ENCODE measurements at places on chromosomes 16 and 17. TPM values are rescaled to one million over a fixed set of nuclear protein-coding genes. Genes with fewer than 3 reads are reported as not detected.
A peak's percentile ranks its signal among the peaks of the same experiment; 100 is the strongest.

GRCh38 chr17:42422958-42423712, at the start of gene CAVIN1:
CAVIN1 (minus strand) TSS chr17:42423256; CDS start chr17:42423097, 159 bp downstream.
- H3K27me3 ChIP-seq, result peaks cover 12% of the 10 kb centered on the region
- no peaks in the 10 kb centered on the region for H3K36me3 ChIP-seq
- no peak within 1 kb of the TSS for H3K4me3 ChIP-seq
- no peak within 1 kb of the TSS for H3K27ac ChIP-seq

- peak overlapping the region; percentile 88 for H3K27ac ChIP-seq
- peaks cover 28% of the 10 kb centered on the region for H3K36me3 ChIP-seq
- no peaks in the 10 kb centered on the region for H3K27me3 ChIP-seq
These were observed 1.8 kb downstream of the NLRP1 start for GRCh38 chr17:5582209-5583185.

GRCh38 chr17:11922638-11923037, 74.6 kb downstream of the ZNF18 start:
- H3K27ac ChIP-seq, result no peak overlapping the region
- no peaks in the 10 kb centered on the region for H3K4me1 ChIP-seq
- no peaks in the 10 kb centered on the region for H3K36me3 ChIP-seq
- H3K4me3 ChIP-seq, result no peak overlapping the region

DNA sequence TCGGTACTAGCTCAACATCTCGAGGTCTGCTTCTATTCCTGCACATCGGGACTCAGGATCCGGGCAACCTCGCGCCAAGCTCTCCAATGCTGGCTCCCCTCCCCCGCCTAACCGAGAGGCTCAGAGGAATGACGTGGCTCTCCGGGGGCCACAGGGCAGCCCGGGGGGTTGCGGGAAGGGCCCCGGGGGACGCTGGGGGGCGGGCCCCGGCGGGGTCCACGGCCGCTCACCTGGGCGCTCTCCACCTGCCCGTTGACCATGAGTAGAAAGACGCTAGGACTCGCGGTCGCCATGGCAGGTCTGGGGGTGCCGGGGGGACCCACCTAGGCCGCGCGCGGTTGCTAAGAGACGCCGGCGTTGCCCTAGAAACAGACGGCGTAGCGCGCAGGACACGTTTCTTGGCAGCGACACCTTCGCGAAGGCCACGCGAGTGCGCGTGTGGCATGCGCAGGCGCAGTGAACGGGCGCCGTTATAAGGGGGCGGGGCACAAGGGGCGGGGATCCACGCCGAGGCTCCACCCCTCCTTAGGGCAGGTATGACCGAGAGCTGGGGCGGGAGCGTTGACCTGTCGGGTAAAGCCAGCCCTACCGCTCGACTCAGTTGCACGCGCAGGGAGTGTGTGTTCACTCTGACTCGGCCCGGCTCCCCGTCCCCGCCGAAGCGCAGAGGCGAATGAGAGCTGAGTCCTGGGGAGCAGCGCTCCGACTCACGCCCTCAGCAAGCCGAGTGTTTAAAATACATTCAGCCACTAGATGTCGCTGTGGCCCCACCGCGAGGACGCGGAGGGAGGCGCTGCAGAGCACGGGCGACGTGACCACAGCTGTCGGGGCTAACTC, at the start of gene B9D1:
B9D1 (minus strand) TSS at position 447 of the 837 bp plus-strand sequence; CDS start at position 293, 154 bp downstream.
- no peaks in the 10 kb centered on the region for H3K36me3 ChIP-seq
- H3K4me3 ChIP-seq, result peak within 1 kb of the TSS; percentile 88
- H3K27me3 ChIP-seq, result no peaks in the 10 kb centered on the region

DNA sequence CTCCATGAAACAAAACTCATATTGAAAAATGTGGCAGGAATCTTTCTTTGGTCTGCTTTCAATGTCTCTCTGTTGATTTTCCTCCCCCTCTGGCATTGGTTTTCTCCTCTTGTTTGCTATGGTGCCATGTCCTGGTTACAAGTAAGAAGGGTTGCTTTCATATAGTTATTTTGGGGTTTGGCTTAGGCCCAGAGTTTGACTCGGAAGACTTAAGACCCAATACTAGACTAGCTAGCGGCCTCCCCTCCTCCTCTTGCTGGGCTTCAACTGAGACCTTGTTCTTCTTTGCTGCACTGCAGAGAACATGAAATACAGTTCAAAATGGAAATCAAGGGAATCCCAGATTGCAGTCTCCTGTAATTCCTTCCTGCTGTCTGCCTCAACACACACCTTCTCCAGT, 30.0 kb upstream of the CLEC18A start:
- peaks cover 27% of the 10 kb centered on the region for H3K36me3 ChIP-seq
- H3K4me1 ChIP-seq, result no peaks in the 10 kb centered on the region
- no peak for DNase-seq
- H3K4me3 ChIP-seq, result no peak overlapping the region

GRCh38 chr17:74446551-74447500, 14.9 kb downstream of the GPRC5C start:
- no peak overlapping the region for H3K27ac ChIP-seq
- no peaks in the 10 kb centered on the region for H3K36me3 ChIP-seq
- H3K27me3 ChIP-seq, result no peaks in the 10 kb centered on the region
- no peak for DNase-seq
- H3K4me3 ChIP-seq, result no peak overlapping the region

DNA sequence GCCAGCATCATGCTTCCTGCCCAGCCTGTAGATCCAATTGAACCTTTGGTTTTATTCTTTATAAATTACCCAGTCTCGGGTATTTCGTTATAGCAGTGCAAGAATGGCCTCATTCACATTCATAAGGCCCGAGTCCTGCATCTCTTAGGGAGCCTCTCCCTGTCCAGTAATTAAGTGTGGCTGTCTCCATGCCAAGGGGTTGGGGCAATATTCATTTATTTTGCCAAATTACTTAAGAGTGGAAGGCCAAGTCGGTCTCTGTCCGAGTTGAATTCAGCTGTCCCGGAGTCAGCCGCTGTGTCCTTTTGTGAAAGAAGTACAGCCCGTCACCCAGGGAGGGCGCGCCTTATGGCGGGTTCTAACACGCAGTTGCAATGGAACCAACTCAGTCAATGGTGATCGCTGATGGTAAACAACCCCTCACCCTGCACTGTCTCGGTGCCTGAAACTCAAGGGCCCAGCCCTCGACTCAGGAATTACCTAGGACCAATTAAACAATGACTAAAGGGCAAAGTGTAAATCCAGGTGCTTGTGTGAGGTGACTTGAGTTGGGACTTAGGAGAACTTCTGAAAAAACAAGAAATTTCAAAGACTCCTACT, 22.2 kb downstream of the KIAA0513 start:
- H3K27ac ChIP-seq, result no peak overlapping the region
- H3K4me3 ChIP-seq, result no peak overlapping the region
- no peaks in the 10 kb centered on the region for H3K36me3 ChIP-seq
- peaks cover 12% of the 10 kb centered on the region for H3K4me1 ChIP-seq
- no peak for DNase-seq

GRCh38 chr16:35711435-35711834, 2252.0 kb downstream of the TP53TG3F start:
- H3K36me3 ChIP-seq, result no peaks in the 10 kb centered on the region
- no peak overlapping the region for H3K4me3 ChIP-seq
- DNase-seq, result no peak
- H3K27me3 ChIP-seq, result no peaks in the 10 kb centered on the region
- no peaks in the 10 kb centered on the region for H3K4me1 ChIP-seq

DNA sequence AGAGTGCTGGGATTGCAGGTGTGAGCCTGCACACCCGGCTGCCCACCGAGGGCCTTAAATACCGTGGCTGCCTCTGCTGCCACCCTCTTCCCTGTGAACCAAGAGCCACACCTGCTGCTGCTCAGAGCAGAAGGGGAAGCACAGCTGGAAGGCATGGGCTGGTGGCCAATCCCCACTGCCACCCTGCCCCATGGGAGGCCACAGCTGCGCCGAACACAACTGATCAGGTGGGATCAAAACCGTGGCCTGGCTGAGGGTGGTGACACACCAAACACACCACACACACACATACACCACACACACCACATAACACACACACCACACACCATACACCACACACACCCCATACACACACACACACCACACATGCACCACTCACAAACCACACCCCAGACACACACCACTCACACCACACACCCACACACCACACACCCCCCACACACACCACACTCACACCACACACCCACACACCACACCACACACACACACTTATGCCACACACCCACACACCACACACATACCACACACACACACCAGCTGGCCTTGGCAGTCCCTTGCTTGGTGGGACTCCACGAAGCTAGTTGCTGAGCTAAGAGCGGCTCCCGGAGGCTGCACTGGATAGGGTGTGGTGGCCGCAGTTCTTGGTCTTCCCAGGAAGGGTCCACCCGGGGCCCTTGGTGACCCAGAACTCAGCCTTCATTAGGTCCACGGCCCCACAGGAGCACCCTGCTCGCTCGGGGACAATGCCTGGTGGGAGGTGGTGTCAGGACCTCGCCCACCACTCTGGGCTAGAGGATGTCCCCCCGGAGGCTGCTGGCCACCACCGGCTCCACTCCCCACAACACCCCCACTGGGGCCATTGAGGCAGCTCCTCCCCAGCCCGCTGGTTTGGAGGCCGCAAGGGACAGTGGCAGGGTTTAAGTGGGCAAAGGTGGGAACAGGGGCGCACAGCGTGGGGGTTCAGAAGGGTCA, 14.9 kb downstream of the CEP131 start:
- H3K4me1 ChIP-seq, result no peaks in the 10 kb centered on the region
- no peak overlapping the region for H3K27ac ChIP-seq
- no peak overlapping the region for H3K4me3 ChIP-seq
- DNase-seq, result no peak
- no peaks in the 10 kb centered on the region for H3K36me3 ChIP-seq

GRCh38 chr16:89689142-89689541, 2.7 kb downstream of the CDK10 start:
- no peak for DNase-seq
- H3K27ac ChIP-seq, result no peak overlapping the region
- H3K36me3 ChIP-seq, result peaks cover 20% of the 10 kb centered on the region
- peaks cover 14% of the 10 kb centered on the region for H3K4me1 ChIP-seq
- H3K27me3 ChIP-seq, result no peaks in the 10 kb centered on the region
- no peak overlapping the region for H3K4me3 ChIP-seq

- no peak overlapping the region for H3K27ac ChIP-seq
- no peaks in the 10 kb centered on the region for H3K4me1 ChIP-seq
- no peak overlapping the region for H3K4me3 ChIP-seq
These were observed 37.0 kb upstream of the DNAH9 start for GRCh38 chr17:11561281-11561680.

GRCh38 chr17:13346996-13347762, 254.6 kb downstream of the HS3ST3A1 start:
- H3K36me3 ChIP-seq, result no peaks in the 10 kb centered on the region
- H3K4me3 ChIP-seq, result no peak overlapping the region
- no peaks in the 10 kb centered on the region for H3K4me1 ChIP-seq
- H3K27me3 ChIP-seq, result no peaks in the 10 kb centered on the region

- H3K27me3 ChIP-seq, result no peaks in the 10 kb centered on the region
- peaks cover 57% of the 10 kb centered on the region for H3K4me1 ChIP-seq
- peak overlapping the region; percentile 89 for H3K4me3 ChIP-seq
- H3K27ac ChIP-seq, result peak overlapping the region; percentile 47
- H3K36me3 ChIP-seq, result no peaks in the 10 kb centered on the region
These were observed 8.2 kb downstream of the CORO6 start for GRCh38 chr17:29614349-29615047.

DNA sequence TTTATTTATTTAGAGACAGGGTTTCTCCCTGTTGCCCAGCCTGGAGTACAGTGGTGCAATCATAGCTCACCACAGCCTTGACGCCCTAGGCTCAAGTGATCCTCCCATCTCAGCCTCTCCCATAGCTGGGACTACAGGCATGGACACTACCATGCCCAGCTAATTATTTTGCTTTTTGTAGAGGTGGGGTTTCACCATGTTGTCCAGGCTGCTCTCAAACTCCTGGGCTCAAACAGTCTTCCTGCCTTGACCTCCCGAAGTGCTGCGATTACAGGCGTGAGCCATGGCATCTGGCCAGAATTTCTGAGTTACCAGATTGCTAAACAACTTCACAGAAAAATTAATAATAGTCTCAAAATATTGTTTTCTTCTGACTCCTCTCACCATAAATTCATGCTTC, 21.7 kb downstream of the MOSMO start:
- H3K27me3 ChIP-seq, result no peaks in the 10 kb centered on the region
- no peaks in the 10 kb centered on the region for H3K36me3 ChIP-seq
- no peak for DNase-seq
- no peak overlapping the region for H3K4me3 ChIP-seq
- H3K27ac ChIP-seq, result no peak overlapping the region

GRCh38 chr17:13599864-13600263, 1.9 kb downstream of the HS3ST3A1 start:
- H3K4me1 ChIP-seq, result peaks cover 11% of the 10 kb centered on the region
- H3K27ac ChIP-seq, result no peak overlapping the region
- no peaks in the 10 kb centered on the region for H3K36me3 ChIP-seq
- peaks cover 29% of the 10 kb centered on the region for H3K27me3 ChIP-seq

GRCh38 chr16:74847202-74847601, 72.6 kb upstream of the FA2H start:
- H3K36me3 ChIP-seq, result no peaks in the 10 kb centered on the region
- H3K27ac ChIP-seq, result no peak overlapping the region
- no peak for DNase-seq
- no peak overlapping the region for H3K4me3 ChIP-seq
- H3K27me3 ChIP-seq, result no peaks in the 10 kb centered on the region
- no peaks in the 10 kb centered on the region for H3K4me1 ChIP-seq

GRCh38 chr16:3112881-3113574, 642 bp downstream of the ZNF205 start:
- no peaks in the 10 kb centered on the region for H3K4me1 ChIP-seq
- no peak overlapping the region for H3K4me3 ChIP-seq

DNA sequence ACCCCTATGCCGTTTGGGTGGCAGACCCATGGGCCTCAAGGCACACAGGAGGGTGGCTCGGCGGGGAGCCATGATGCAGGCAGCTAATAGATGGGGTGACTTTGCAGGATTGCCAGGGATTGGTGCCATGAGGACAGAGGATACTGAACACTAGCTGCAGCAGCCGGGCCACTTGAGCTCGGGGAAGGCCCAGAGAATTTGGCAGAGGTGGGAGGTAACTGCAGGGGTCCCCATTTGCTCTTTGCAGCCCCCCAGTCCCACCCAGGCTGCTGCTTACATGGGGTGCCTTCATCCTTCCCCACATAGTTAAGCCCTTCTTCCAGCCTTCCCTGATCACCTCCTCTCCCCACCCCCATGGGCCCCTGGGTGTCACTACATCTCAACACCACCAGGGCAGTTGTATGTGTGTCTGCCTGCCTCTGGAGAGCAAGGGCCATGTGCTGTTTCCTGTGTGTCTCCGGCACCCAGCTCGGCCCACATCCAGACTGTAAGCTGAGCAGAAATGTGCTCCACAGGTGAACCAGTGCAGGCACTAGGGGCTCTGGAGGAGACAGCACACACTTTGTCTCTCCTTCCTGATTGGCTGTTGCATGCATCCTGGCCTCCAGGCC, 52.0 kb downstream of the SREBF1 start:
- H3K27me3 ChIP-seq, result no peaks in the 10 kb centered on the region
- H3K27ac ChIP-seq, result no peak overlapping the region
- no peak overlapping the region for H3K4me3 ChIP-seq
- peaks cover 18% of the 10 kb centered on the region for H3K4me1 ChIP-seq

- H3K36me3 ChIP-seq, result no peaks in the 10 kb centered on the region
- H3K4me3 ChIP-seq, result peak within 1 kb of the TSS; percentile 57
- peaks cover 45% of the 10 kb centered on the region for H3K4me1 ChIP-seq
- no peaks in the 10 kb centered on the region for H3K27me3 ChIP-seq
- peak within 1 kb of the TSS; percentile 43 for H3K27ac ChIP-seq
These were observed at the start of gene ADCY9 for GRCh38 chr16:4116325-4117249. ADCY9 (minus strand) TSS chr16:4116442; CDS start chr16:4115442, 1,000 bp downstream.

Gene CCL23
- not detected for polyA plus RNA-seq

Gene KRTAP4-1
- not detected for polyA plus RNA-seq

Gene SHPK
- polyA plus RNA-seq, result 6.0 TPM

Gene MEOX1
- polyA plus RNA-seq, result 8.4 TPM

Gene HOXB8
- polyA plus RNA-seq, result not detected

Measured in CD4-positive, alpha-beta memory T cell (primary cell).